Type B pancreatic cell (in vitro differentiated cells): ENCODE measurements at places on chromosomes 2 and 18. TPM values are rescaled to one million over a fixed set of nuclear protein-coding genes. Genes with fewer than 3 reads are reported as not detected.
A peak's percentile ranks its signal among the peaks of the same experiment; 100 is the strongest.

- DNase-seq, result no peak
- no peak overlapping the region for H3K4me3 ChIP-seq
- H3K4me1 ChIP-seq, result peaks cover 16% of the 10 kb centered on the region
- no peaks in the 10 kb centered on the region for H3K27me3 ChIP-seq
These were observed 497.6 kb upstream of the TCF4 start for GRCh38 chr18:56085551-56085950.

DNA sequence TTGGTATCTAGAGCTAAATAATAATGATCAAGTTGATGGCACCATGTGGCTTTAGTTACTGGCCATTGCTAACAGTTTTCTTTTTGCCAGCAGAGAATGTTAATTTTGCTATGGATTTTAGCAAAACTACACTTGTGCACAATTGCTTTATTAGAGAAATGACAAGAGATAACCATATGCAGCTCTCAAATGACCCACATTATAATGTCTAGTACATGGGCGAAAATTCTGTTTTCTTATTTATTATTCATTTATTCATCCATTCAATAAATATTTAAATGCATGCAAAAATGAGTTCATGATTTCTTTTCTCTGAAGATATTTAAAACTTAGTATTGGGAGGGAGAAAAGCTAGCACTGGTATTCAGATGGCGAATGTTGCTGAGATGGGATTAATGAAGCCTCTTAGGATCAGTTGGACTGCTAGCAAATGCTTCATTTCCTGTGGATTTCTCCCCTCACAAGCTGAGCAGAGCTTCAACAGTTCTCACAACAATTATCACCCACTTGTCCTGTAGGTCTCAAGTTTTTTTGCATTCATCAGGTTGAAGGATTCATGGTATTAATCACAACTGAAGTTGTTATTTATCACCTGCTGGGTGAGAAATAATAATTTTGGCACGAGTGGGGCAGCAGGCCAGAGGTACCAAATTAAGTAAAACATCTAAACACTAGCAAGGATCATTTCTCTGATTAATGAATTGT is 95.2 kb downstream of the MTX2 start:
- no peaks in the 10 kb centered on the region for H3K36me3 ChIP-seq
- no peak overlapping the region for H3K4me3 ChIP-seq
- H3K4me1 ChIP-seq, result no peaks in the 10 kb centered on the region
- no peak overlapping the region for H3K27ac ChIP-seq
- no peaks in the 10 kb centered on the region for H3K27me3 ChIP-seq

DNA sequence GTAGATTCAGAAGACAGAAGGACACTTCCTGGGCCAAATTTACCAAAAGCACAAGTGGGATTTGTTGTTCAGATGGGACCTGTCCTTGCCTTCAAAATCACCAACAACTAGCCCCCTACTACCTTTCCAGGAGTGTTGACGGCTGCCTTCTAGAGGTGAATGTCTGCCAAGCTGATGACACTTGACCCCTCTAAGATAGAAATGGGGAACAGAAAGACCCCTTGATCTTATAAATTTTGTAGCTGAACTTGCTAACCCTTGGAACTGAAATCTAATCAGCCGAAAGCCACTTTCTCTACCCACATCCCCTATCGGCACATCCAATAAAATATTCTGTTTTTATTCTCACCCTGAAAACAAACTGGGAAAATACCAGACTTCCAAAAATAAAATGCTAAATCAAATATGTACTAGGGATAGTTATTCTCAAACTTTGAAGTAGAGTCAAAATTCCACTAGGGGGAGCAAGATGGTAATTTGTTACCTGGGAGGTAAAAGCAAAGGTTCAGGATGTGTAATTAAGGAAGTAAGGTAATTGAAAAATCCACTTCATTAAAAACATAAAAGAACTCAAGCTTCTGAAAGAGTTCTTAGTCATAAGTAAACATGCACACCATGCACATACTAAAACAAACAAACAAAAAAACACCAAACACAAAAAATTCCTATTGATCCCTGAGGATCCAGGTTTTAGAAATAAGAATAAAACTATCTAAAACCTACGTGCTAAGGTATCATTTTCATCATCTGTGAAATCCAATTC is 119.2 kb downstream of the ANKRD44 start:
- no peak for DNase-seq
- H3K27me3 ChIP-seq, result no peaks in the 10 kb centered on the region
- no peak overlapping the region for H3K27ac ChIP-seq

GRCh38 chr2:60867007-60867406 is 14.4 kb upstream of the REL start:
- H3K36me3 ChIP-seq, result no peaks in the 10 kb centered on the region
- no peak overlapping the region for H3K27ac ChIP-seq
- no peak for DNase-seq
- no peaks in the 10 kb centered on the region for H3K4me1 ChIP-seq
- H3K4me3 ChIP-seq, result no peak overlapping the region
- H3K27me3 ChIP-seq, result no peaks in the 10 kb centered on the region

DNA sequence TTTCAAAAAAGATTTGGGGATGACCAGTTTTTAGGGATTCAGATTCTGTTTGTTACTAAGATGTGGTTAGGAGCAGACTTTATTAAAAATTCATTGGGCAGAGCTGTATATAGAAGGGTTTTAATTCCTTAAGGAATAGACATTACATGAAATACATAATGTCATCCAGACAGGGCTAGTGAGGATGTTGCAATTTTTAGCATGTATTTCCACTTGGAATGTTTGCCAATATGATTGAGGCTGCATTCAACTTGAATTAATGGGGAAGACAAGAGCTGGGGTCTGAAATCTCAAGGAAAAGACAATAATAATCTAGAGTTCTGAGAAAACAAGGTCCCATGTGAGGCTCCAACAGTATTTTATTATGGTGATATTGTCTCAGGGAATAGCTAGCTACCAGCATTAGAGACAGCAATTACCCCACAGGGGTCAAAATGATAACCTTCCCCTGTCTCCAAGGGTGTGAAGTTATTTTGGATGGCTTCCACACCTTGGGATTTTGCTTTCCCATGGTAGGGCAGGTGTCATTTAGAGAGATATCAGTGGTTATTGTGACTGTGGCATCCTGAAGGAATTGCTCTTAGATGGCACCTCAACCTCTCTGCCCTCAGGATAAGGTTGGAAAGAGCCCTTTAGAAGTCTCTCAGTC is 60.2 kb downstream of the VSNL1 start:
- peaks cover 3% of the 10 kb centered on the region for H3K27me3 ChIP-seq
- H3K4me3 ChIP-seq, result no peak overlapping the region
- H3K4me1 ChIP-seq, result peaks cover 4% of the 10 kb centered on the region
- H3K36me3 ChIP-seq, result no peaks in the 10 kb centered on the region
- H3K27ac ChIP-seq, result no peak overlapping the region

DNA sequence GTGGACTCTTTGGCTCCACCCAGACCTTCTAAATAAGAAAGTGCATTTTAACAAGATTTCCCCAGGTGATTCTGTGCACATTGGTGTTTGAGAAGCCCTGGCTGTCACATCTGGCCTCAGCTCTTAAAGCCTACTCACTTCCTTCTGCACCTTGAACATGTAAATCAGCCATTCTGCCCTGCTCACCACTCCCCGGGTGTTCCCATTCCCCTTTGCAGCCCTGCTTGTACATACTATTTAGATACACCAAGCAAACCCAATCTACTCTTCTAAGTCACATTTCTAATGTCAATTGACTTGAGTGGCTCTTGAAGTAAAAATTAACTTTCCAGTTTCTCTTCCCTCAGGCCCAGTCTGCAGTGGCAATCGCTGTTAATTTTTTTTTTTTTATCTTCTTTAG is 13.1 kb upstream of the SCN1A start:
- DNase-seq, result no peak
- no peak overlapping the region for H3K27ac ChIP-seq
- H3K4me1 ChIP-seq, result no peaks in the 10 kb centered on the region
- no peaks in the 10 kb centered on the region for H3K36me3 ChIP-seq

GRCh38 chr2:9315280-9315847 is 108.0 kb downstream of the ITGB1BP1 start:
- no peak for DNase-seq
- peaks cover 13% of the 10 kb centered on the region for H3K4me1 ChIP-seq
- H3K27ac ChIP-seq, result peak overlapping the region; percentile 94
- H3K4me3 ChIP-seq, result peak overlapping the region; percentile 47

The PJVK gene
- 2.3 and 8.0 TPM in 2 replicates for total RNA-seq

- peaks cover 4% of the 10 kb centered on the region for H3K4me1 ChIP-seq
- no peak overlapping the region for H3K27ac ChIP-seq
- no peak overlapping the region for H3K4me3 ChIP-seq
- H3K27me3 ChIP-seq, result no peaks in the 10 kb centered on the region
These were observed 15.2 kb downstream of the GALNT3 start for GRCh38 chr2:165778653-165779451.

- H3K27ac ChIP-seq, result no peak overlapping the region
- no peaks in the 10 kb centered on the region for H3K4me1 ChIP-seq
- H3K36me3 ChIP-seq, result no peaks in the 10 kb centered on the region
- H3K27me3 ChIP-seq, result peaks cover 3% of the 10 kb centered on the region
- no peak for DNase-seq
These were observed 34.8 kb downstream of the ASB1 start for GRCh38 chr2:238461491-238461890.

GRCh38 chr2:224909885-224910573 is 132.2 kb downstream of the DOCK10 start:
- DNase-seq, result no peak
- peak overlapping the region; percentile 31 for H3K27ac ChIP-seq
- H3K4me1 ChIP-seq, result peaks cover 16% of the 10 kb centered on the region
- no peaks in the 10 kb centered on the region for H3K27me3 ChIP-seq

The CHMP3 gene
- 76.4 and 114 TPM in 2 replicates for total RNA-seq

DNA sequence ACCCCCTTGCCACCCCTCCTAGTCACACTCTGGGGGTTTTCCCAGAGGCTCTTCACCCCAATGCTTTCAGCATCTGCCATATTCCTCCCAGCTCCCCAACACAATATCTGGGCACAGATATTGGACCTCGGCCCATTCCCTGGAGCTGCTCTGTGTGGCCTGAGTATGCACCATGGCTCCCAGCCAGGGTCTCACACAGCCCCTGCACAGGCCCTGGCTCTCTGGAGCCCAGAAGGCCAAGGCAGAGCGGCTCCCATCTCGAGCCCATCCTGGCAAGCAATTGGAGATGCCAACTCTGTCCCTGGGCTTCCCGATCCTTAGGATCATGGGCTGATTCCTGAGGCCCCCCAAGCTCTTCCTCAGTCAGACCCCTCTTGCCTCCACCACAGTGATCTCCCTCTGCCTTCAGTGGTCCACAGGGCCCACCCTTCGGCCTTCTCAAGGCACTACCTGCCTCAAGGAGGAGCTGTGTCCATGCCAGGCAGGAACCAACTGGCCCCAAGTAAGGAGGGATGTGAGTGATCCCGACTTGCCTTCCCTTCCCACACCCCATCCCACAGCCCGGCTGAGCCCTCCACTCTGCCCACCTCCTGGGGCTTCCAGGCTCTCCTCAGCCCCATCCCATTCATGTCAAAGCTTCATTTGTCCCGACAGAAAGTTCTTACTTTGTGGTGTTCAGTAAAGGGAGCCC is 62.7 kb downstream of the ADD2 start:
- H3K4me1 ChIP-seq, result no peaks in the 10 kb centered on the region
- peak; percentile 50 for DNase-seq
- no peaks in the 10 kb centered on the region for H3K36me3 ChIP-seq
- H3K27ac ChIP-seq, result no peak overlapping the region
- no peaks in the 10 kb centered on the region for H3K27me3 ChIP-seq

The DLGAP1 gene
- total RNA-seq, result 2.6 and 3.7 TPM in 2 replicates

- H3K4me3 ChIP-seq, result no peak overlapping the region
- peaks cover 49% of the 10 kb centered on the region for H3K36me3 ChIP-seq
- no peak for DNase-seq
- no peak overlapping the region for H3K27ac ChIP-seq
- H3K27me3 ChIP-seq, result no peaks in the 10 kb centered on the region
- H3K4me1 ChIP-seq, result no peaks in the 10 kb centered on the region
These were observed 31.7 kb downstream of the UBXN4 start for GRCh38 chr2:135773319-135773718.

DNA sequence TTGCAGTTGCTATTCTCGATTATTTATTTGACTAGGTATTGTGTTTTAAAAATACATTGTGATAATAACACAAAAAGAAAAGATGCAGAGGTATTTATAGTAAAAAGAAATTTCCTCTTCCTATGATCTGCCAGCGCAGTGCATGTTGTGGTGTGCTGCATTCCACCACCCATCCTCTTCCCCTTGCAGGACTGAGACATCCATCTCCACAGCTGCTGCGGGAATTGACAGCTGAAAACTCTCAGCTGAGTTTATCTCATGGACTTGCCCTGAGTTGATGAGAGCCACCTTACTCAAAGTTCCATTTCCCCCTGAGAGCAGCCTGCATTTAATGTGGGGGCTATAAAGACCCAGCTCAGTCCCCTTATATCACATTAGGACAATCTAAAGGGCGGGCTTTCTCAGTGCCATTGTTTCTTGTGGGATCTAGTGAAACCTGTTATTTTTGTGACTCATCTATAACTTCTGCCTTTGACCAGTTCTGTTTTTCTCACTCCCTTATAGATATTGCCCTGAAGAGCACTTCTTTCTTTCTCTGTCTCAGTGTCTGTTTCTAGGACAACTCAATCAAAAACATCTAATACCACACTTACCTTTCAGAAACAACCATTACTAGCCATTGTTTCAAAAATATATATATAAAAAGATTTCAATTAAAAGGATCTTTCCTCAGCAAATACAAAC is 698.5 kb downstream of the NR4A2 start:
- no peaks in the 10 kb centered on the region for H3K27me3 ChIP-seq
- H3K4me3 ChIP-seq, result no peak overlapping the region
- no peak overlapping the region for H3K27ac ChIP-seq

The LAMA1 gene
- total RNA-seq, result 59.3 and 75.0 TPM in 2 replicates

The VIT gene
- total RNA-seq, result 1.2 and 1.4 TPM in 2 replicates

- no peaks in the 10 kb centered on the region for H3K36me3 ChIP-seq
- H3K4me3 ChIP-seq, result no peak overlapping the region
- DNase-seq, result no peak
- H3K4me1 ChIP-seq, result no peaks in the 10 kb centered on the region
- no peak overlapping the region for H3K27ac ChIP-seq
- no peaks in the 10 kb centered on the region for H3K27me3 ChIP-seq
These were observed 22.7 kb upstream of the GULP1 start for GRCh38 chr2:188269004-188269403.

DNA sequence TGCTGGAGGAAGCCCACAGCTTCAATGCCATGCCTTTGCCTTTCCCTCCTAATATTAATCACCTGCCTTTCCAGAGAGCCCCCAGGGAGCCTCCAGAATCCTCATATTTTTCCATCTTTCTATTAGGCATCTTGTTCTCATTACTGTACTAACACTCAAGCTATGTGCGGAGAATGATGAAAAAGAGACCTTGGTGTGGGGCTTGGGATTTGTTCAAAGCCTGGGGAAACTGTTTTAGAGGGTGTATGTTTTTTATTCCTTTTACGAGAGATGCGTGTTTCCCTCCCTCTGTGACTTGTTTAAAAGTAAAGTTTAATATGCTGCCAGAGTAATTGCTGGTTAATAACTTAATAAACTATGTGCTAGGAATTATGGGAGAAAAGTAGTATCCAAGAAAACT is 102.4 kb upstream of the ZFP36L2 start:
- peak overlapping the region; percentile 16 for H3K4me3 ChIP-seq
- no peak overlapping the region for H3K27ac ChIP-seq
- H3K27me3 ChIP-seq, result no peaks in the 10 kb centered on the region
- no peak for DNase-seq

GRCh38 chr2:157174321-157174720 is 83.2 kb upstream of the GALNT5 start:
- H3K36me3 ChIP-seq, result no peaks in the 10 kb centered on the region
- H3K27ac ChIP-seq, result no peak overlapping the region
- no peak overlapping the region for H3K4me3 ChIP-seq
- peaks cover 6% of the 10 kb centered on the region for H3K4me1 ChIP-seq
- no peak for DNase-seq
- H3K27me3 ChIP-seq, result no peaks in the 10 kb centered on the region
